T-helper 22 cell (primary cell): ENCODE measurements at places on chromosomes 11 and 22.
A peak's percentile ranks its signal among the peaks of the same experiment; 100 is the strongest.

DNA sequence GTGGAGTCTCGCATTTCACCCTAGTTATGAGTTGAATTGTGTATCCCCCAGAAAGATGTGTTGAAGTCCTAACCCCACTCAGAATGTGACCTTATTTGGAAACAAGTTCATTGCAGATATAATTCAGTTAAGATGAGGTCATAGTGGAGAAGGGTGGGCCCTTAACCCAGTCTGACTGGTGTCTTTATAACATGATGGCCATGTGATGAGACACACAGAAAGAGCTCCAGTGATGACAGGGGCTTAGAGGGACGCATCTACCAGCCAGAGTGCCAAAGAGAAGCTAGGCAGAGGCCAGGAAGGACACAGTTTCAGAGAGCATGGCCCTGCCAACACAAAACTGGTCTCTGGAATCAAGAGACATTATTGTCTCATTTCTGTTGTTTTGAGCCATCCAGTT lies 50.3 kb downstream of the LARGE1 start:
- DNase-seq, result no peak

- no peak for DNase-seq
Measured at GRCh38 chr22:39073981-39074380, 3.1 kb upstream of the APOBEC3G start.

GRCh38 chr22:24035296-24035695 lies 24.2 kb downstream of the CABIN1 start:
- DNase-seq, result no peak

GRCh38 chr11:117180661-117181585 lies 2.4 kb downstream of the SIDT2 start:
- peak; percentile 38 for DNase-seq

- DNase-seq, result no peak
Measured at GRCh38 chr11:117834068-117834810, 9.7 kb upstream of the FXYD2 start.

DNA sequence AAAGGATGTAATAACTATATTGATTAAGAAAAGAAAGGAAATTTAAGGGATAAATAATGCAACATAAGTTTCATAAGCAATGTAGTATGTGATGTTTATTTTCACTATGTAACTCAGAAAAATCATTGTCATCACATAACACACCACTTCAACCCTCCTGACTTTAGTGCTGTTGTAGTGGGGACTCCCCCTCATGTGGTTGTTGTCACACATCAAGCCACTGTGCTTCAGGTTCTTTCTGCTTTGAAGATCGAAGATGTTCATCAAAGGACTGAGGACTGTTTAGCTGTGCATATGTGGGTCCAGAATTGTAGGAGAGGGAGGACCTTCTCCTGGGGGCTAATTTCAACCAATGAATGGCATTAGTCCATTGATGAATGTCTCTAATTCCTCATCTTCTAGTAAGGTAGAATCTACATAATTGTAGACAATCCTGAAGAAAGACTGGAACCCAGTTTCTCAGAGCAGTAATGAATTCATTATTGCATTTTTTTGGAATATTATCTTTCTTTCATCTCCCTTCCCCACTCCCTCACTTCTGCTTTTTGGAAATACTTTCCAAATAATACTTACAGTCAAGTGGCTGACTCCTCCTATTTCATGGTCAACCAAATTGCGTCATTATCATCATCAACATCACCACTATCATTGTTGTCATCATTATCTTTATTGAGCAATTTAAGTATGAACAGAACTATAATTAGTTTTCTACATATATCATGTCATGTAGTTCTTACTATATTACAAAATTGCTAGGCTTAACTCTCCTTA lies 9.8 kb upstream of the CARD16 start:
- no peak for DNase-seq

DNA sequence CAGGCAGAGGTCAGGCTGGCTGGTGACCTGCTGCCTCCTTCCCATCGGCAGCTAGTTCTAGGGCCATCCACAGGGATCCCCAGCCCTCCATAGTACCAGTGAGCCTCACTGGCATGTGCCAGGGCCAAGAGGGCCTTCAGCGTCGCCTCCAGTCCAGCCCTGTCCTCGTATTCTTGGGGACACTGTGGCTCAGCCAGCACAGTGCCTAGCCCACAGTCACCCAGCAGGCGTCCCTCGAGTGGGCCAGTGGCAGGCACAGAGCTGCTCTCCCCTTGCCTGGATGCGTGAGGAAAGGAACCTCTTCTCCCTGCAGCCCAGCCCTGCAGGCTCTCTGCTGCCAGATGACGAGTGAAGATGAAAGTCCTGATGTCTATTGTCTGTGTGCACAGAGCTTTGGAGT lies 10.6 kb upstream of the SH3BP1 start:
- no peak for DNase-seq

DNA sequence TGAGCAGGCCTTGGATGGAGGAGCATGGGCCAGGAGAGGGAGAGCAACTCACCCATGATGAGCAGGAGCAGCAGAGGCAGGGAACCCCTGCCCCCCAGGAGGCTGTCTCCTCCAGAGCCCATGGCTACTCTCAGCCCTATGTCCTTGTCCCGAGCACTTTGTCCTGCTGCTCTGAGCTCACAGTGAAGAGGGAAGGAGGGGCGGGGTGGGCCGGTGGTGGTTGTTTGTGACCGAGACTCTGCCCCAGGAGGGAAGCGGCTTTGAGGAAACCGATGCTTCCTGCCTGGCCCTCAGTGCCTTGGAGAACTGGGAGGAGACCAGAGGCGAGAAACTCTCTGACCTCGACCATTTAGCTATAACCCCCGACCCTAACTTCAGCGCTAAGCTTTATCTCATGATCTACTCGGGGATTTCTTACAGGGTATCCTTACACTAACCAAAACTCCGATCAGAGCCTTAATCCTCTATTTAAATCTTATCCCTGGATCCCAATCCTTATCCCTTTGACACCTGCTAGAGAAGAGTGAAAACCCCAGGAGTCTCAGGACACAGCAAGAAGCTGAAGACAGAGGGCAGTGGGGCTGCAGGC lies at the start of gene ROBO4:
Gene ROBO4 (minus strand): TSS at position 192 of the 589 bp plus-strand sequence. CDS start 70 bp downstream, at position 122.
- no peak for DNase-seq

- no peak for DNase-seq
Measured at GRCh38 chr11:94728541-94728940, 39.6 kb upstream of the AMOTL1 start.

DNA sequence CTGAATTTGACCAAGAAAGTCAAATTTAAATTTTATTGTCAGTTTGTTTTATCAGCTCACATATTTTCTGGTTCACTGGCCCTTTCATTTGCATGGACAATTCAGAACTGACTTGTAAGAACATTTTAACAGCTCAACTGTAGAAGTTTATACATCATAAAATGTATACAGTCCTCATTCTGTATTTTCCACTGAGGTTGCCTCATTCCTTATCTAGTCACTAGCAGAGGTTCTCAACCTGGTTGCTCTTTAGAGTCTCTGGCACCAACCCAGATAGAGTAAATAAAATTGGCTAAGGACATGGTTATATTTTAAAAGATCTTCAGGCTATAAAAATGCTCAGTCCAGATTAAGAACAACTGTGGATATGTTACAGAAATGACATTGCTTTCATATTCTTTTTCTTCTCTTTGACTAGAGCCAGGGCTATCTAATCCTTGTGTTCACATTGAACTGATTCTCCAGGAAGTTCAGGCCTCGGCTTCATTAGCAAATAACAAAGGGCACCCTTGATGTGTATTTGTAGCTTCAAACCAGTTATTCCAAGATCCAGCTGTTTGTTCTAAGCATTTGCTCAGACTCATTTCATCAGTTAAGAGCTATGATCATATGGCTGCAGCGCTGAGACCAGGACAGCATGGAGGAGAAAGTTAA lies 782.5 kb downstream of the ETS1 start:
- no peak for DNase-seq

DNA sequence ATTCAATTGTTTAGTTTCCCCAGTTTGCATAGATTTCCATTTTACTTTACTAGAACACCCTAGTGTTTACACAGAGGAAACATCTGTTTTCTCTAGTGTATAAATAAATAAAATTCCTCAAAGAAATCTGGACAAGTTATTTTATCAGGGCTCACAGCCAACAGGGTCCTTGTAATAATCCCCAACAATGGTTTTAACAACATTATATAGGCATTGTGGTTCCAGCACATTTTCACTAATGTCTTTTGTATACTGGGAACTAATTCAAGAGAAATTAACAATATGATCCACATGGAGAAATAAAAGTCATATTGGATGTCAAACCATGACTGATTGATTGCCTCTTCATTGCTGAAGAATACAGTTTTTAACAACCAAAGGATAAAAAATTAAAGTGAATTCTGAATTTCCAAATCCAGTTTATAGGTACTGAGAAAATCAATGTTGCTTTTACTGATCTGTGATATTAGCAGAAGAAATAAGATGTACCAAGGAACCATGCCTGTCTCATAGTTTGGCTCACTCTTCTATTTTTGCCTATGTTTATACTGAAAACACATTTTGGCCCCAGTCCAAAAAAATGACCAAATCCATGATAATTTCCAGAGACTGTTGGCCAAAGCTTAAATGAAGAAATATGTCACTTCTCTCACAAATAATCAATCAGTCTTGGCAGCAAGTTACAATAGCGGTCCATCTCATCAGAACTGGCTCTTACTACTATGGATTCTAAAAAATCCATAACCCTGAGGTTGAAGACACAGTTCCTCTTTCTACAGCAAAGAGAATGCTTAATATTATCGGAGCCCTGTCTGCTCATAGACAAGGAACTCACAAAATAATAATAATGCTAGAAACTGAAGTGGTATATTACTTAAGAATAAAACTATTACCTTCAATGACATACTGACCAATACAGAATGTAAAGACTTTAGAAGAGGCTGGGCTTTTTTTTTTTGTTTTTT lies 1.4 kb upstream of the MS4A13 start:
- DNase-seq, result no peak

- DNase-seq, result no peak
Measured at GRCh38 chr11:45788887-45789286, 16.1 kb upstream of the SLC35C1 start.
